ENCODE measurements at places on chromosomes 5 and 9. TPM values are rescaled to one million over a fixed set of nuclear protein-coding genes. Genes with fewer than 3 reads are reported as not detected.

DNA sequence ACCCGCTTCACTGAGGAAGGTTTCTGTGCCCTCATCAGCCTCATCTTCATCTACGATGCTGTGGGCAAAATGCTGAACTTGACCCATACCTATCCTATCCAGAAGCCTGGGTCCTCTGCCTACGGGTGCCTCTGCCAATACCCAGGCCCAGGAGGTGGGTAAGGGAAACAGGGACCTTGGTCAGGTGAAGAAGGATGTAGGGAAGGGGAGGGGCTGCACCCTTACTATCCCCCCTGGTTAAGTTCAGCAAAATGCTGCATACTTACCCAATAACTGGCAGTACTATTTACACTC is 4.4 kb downstream of the SLC4A9 start:
- DNase-seq, result no peak

GRCh38 chr9:123960965-123961364 is 31.0 kb upstream of the DENND1A start:
- DNase-seq, result no peak

DNA sequence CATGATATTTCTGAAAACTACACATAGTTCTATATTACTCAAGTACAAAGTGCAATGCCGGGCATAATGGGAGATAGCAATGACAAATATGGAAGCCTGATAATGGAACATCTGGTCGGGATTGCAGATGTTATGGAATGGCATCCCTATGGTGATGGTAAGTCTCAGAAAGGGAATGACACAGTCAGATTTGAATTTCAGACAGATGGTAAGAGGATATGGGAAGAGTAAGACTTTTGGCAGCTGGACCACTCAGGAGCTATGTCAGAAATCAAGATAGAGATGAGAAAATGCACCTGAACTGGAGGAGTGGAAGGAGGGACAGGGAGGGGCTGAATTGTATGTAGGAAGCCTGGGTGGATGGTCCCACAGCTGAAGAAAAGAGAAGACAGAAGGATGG is 200.0 kb downstream of the DTWD2 start:
- DNase-seq, result no peak

GRCh38 chr5:68343421-68343826 is 127.9 kb downstream of the PIK3R1 start:
- DNase-seq, result no peak

The FAF2 gene
- 11.1 TPM for polyA plus RNA-seq

DNA sequence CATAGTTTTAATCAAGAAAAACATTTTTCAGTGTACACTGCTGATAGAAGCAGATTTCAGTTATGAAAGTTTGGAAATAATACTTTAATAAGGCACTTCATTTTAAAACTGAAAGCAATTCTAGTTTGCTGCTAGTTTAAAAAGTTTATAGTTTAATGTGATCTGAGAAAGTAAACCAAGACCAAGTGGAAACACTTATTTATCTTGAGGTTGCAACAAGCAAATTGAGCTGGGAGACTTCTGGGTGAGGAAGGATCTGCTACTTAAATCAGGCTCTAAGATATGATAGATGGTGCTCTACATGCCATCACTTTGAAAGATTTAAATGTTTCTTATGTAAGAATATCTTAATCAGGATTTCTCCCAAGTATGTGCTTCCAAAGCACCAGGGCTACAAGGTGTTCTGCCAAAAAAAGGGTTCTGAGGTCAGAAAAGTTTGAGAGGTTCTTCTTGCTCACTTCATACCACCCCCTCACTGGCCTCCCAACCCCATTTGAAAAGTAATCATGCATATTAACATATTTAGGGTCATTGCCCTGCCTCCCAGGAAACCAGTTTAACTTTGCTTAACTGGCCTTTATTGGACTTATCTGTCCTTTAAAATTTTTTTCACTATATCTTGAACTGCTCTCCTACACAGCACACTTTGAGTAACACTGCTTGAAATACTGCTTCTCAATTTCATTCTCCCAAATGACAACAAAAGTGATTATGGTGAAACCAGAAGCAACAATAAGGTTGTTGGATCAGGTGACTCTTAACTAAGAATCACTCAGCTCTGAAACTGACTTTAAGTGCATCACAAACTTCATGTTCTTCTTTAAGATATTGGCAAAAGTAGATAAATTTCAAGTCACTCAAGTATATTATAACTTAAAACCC is 15.5 kb downstream of the SLC44A1 start:
- DNase-seq, result no peak

The SLC28A3 gene
- not detected for polyA plus RNA-seq

DNA sequence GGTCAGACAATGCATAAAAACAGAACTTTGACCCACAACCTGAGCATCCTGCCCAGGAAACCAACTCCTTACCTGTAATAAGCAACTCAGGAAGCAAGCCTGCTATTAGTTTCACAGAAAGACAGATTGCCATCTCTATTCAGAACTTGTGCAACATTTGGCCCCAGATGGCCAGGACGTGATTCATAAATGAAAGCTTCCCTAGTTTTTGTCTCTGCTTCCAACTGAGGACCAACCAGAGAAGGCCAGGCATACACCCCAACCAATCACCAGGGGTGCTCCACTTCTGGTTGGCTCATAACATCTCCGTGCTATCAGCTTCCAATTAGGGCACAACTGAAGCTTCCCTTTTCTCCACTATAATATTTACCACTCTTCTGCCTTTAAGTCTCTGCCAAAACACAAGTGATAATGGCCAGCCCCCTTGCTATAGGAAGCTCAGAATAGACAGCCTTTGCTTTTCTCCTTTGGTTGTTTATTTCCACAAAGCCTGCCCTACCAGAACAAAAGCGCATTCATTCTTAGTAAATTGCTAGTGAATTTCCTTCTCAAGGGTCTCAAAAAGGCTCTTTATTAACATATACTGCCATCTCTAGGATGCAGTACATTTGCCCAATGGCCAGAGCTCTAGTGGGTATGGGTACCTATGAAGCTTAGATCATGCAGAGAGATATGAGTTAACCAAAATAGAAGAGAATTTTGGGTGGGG is 289.7 kb upstream of the DAP start:
- no peak for DNase-seq

GRCh38 chr5:104541141-104541785 is 978.7 kb upstream of the NUDT12 start:
- no peak for DNase-seq

DNA sequence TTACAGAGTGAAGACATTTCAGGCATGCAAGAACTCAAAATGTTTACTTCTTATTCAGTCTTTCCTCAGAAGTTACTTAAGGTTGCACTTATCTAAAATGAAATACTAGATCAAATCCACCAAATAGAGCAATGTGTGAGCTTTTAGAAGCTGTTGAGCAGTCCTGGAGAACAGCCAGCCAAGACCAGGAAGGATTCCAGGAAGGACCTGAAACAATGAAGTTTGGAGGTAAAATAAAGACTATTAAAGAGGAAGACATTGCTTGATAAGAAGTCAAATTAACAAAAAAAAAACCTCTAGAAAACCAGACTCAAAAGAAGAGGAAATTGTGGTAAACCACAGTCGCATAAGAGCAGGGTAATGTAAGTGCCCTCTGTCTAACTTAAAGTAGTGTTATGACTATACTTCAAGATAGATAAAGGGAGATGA is 156.2 kb upstream of the S1PR3 start:
- no peak for DNase-seq

GRCh38 chr5:53446908-53447307 is 33.5 kb upstream of the FST start:
- no peak for DNase-seq

- DNase-seq, result no peak
Measured at GRCh38 chr5:130323804-130324454, 419.7 kb downstream of the CHSY3 start.

DNA sequence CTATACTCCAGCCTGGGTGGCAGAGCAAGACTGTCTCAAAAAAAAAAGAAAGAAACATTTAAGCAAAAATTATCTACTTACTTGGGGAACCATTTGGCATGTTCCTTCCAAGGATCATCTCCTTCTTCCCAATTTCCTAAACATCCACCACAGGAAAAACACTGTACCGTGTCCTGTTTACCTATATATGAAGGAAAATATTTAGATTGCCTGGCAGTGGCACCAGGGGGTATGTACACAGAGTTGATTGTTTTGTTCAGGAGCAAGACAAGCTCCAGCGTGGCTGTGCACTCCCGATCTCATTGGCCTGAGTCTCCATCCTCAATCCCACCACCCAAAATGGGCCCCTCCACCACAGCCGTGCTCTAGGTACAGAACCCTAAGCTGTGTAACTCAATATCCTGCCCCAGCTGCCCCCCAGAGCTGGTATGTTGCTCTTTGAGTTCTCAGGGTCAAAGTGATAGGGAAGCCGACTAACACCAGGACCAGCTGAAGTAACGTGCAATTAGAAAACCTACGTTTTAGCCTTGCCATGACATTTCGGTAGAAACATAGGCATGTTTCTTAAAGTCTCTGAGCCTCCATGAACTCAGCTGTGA is 13.8 kb downstream of the NAIP start:
- DNase-seq, result no peak

- DNase-seq, result peak; percentile 61
Measured at GRCh38 chr5:149561848-149562247, 10.6 kb upstream of the CSNK1A1 start.

- DNase-seq, result no peak
Measured at GRCh38 chr5:95973793-95974325, 12.2 kb upstream of the ELL2 start.

The SARDH gene
- polyA plus RNA-seq, result 12.0 TPM

DNA sequence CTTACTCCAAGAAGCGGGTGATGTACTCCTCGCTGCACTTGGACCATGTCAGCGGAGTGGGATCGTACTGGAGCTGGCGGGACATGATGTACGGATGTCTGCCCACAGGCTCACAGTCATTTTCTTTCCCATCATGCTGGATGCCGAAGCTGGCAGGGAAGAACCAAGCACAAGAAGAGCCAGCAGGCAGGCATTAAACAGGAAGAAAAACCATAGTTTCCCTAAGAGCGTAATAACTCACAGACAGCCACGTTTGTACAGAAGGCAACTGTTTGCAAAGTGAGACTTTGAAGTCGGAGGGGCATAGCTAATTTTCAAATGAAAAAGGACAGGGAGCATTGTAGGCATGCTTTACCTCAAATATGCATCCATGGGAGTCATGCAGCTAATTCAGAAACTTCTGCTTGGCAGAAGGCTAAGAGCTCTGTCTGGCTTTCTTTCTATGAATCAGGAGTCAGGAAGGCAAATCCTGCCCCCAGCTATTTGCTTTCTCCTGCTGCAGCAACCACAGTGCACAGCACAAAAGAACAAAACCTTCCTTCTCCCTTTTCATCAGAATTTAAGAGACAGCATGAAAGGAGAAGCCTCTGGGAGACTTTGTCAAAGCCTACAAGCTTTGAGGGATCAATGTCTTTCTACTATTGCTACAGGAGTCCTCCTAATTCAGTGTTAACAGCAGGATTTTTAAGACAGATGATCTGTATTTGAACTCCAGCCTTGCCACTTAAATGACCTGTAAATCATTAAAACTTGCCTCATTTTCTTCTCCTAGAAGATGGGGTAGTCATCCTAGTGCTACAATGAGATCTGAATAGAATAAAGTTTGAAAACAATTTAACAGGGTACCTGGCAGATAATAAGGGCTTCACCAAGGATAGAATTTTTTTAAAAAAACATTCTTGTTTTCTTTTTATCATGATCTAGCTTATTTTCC is 209.1 kb downstream of the TARS1 start:
- no peak for DNase-seq

GRCh38 chr9:127813686-127814226 is 11.1 kb downstream of the FPGS start:
- peak; percentile 38 for DNase-seq

DNA sequence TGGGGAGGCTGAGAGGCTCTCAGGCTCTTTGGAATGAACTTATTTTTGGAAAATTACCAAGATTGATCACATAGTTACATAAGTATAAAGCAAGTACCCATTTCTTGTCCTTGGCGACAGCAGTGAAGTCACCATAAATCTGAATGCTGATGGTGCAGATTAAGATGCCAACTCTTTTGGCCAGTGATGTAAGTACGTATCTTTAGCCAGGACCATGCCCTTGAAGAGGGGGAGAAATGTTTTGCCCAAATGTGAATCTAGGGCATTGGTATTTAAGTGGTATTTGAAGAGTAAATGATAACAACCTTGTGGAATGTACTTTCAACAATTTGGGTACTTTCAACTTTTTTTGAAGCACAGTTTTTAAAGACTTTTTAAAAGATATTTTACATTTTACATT is 68.2 kb upstream of the RAD23B start:
- no peak for DNase-seq

DNA sequence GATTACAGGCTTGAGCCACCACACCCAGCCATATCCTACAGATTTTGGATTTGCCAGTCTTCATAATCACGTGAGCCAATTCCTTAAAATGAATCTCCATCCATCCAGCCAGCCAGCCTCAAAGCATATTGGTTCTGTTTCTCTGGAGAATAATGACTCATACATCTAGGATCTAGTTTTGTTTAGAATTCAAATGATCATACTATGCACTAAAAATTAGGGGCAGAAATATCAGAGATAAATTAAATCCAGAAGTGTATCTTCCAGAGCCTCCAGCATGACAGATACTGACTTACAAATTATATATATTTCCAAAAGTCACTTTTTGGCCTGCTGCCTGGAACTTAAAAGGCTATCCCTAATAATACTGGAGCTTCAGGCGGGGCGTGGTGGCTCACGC is 119.1 kb upstream of the NR5A1 start:
- DNase-seq, result no peak

The FOXE1 gene
- polyA plus RNA-seq, result not detected
